ENCODE measurements at places on chromosomes 5 and 9. TPM values are rescaled to one million over a fixed set of nuclear protein-coding genes. Genes with fewer than 3 reads are reported as not detected.

GAS1 gene
- total RNA-seq = 0.14 TPM

LHX3 gene
- total RNA-seq = 0.09 TPM

CSF1R gene
- total RNA-seq = 0.22 TPM

PCDHA1 gene
- total RNA-seq = 0.10 TPM

TXNDC8 gene
- not detected for total RNA-seq

TRIP13 gene
- 68.0 TPM for total RNA-seq

LCN10 gene
- not detected for total RNA-seq

LCN12 gene
- total RNA-seq = 1.5 TPM

CEL gene
- total RNA-seq = 0.70 TPM

SOX30 gene
- total RNA-seq = not detected

SLC23A1 gene
- total RNA-seq = 1.5 TPM

NOXA1 gene
- 0.78 TPM for total RNA-seq

ZDHHC21 gene
- 1.8 TPM for total RNA-seq

GPRIN1 gene
- 7.1 TPM for total RNA-seq

LIX1 gene
- total RNA-seq = not detected

OBP2B gene
- not detected for total RNA-seq

HSDL2 gene
- 25.3 TPM for total RNA-seq

PTPRD gene
- total RNA-seq = 0.30 TPM

SPATA31C2 gene
- total RNA-seq = not detected

NFIB gene
- total RNA-seq = 9.9 TPM

ESM1 gene
- not detected for total RNA-seq

VDAC1 gene
- total RNA-seq = 397 TPM

PIP5K1B gene
- total RNA-seq = not detected

ABCA1 gene
- total RNA-seq = 4.5 TPM

SPINK6 gene
- not detected for total RNA-seq

OTP gene
- total RNA-seq = 0.03 TPM

ADAMTSL1 gene
- not detected for total RNA-seq

TEX48 gene
- total RNA-seq = not detected

All from A549 treated with CORT108297 at 1 μM for 4 hours (cell line).